ENCODE measurements at places on chromosomes 4 and X. TPM values are rescaled to one million over a fixed set of nuclear protein-coding genes. Genes with fewer than 3 reads are reported as not detected.

DNA sequence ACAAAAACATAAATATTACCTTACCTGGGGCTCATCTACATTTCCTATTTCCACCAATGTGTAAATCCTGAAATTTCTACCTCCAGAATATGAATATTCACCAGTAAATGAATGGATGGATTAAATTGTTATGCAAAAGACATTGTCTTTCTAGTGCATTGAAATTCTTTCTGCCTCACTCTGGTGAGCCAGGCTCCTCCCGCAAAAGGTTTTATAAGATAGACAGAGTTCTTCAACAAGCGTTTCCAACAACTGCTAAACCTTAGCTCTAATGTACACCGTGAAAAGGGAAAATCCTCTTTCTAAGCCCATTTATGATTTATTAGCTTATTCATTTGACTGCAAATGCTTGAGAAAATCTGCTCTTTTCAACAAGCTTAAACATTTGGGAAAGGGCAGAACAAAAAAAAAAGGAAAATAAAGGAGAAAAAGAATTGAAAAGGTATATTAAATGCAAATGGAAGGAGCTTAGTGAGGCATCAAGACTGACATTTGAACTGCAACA lies 72.0 kb downstream of the LDB2 start:
- no peak for DNase-seq

- DNase-seq: no peak
Measured at GRCh38 chr4:94765648-94766047, 7.9 kb downstream of the BMPR1B start.

GRCh38 chr4:81804849-81805248 lies 333.1 kb upstream of the RASGEF1B start:
- no peak for DNase-seq

- no peak for DNase-seq
Measured at GRCh38 chr4:17370818-17371217, 141.1 kb downstream of the QDPR start.

DNA sequence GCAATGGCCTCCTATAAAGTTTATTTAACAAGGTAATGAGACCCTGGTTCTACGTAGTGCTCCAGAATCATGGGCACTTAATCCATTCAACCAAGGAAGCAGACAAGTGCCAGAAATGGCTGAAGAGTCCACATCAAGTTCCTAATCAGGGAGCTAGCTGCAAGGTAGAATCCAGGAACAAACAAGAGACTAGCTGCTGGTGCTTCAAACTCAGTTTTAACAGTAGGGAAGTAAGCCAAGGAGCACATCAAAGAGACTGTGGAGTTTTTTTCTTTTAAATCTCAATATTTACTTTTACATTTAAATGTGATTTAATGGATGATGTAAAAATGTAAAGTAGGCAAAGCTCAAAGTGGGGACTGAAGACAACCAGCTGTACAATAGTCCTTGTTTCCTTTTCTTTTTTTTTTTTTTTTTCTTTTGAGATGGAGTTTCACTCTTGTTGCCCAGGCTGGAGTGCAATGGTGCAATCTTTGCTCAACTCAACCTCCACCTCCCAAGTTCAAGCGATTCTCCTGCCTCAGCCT lies 630.4 kb downstream of the CCSER1 start:
- DNase-seq: no peak

The TET2 gene
- total RNA-seq: 13.2 TPM

The SATL1 gene
- not detected for total RNA-seq

Data from foreskin keratinocyte (primary cell).